CD4-positive, CD25-positive, alpha-beta regulatory T cell (primary cell): ENCODE measurements at places on chromosomes 2 and 18. TPM values are rescaled to one million over a fixed set of nuclear protein-coding genes. Genes with fewer than 3 reads are reported as not detected.

GRCh38 chr2:240389302-240389805, 46.1 kb upstream of the GPC1 start:
- H3K36me3 ChIP-seq: no peaks in the 10 kb centered on the region
- no peak for DNase-seq
- H3K4me3 ChIP-seq: no peak overlapping the region
- no peaks in the 10 kb centered on the region for H3K27me3 ChIP-seq
- H3K27ac ChIP-seq: no peak overlapping the region
- H3K4me1 ChIP-seq: no peaks in the 10 kb centered on the region

- H3K4me1 ChIP-seq: peaks cover 5% of the 10 kb centered on the region
- DNase-seq: no peak
- H3K36me3 ChIP-seq: no peaks in the 10 kb centered on the region
- no peaks in the 10 kb centered on the region for H3K27me3 ChIP-seq
- H3K4me3 ChIP-seq: no peak overlapping the region
- no peak overlapping the region for H3K27ac ChIP-seq
Measured at GRCh38 chr2:126778561-126779501, 119.9 kb upstream of the TEX51 start.

- H3K36me3 ChIP-seq: peaks cover 2% of the 10 kb centered on the region
- peak overlapping the region; percentile 90 for H3K4me3 ChIP-seq
- peak overlapping the region; percentile 96 for H3K27ac ChIP-seq
- H3K4me1 ChIP-seq: peaks cover 19% of the 10 kb centered on the region
Measured at GRCh38 chr18:63422864-63423304, 608 bp upstream of the VPS4B start.

- no peak for DNase-seq
- no peaks in the 10 kb centered on the region for H3K27me3 ChIP-seq
- no peaks in the 10 kb centered on the region for H3K4me1 ChIP-seq
- no peaks in the 10 kb centered on the region for H3K36me3 ChIP-seq
- H3K27ac ChIP-seq: no peak overlapping the region
- H3K4me3 ChIP-seq: no peak overlapping the region
Measured at GRCh38 chr18:39345321-39345720, 1779.7 kb upstream of the CELF4 start.

DNA sequence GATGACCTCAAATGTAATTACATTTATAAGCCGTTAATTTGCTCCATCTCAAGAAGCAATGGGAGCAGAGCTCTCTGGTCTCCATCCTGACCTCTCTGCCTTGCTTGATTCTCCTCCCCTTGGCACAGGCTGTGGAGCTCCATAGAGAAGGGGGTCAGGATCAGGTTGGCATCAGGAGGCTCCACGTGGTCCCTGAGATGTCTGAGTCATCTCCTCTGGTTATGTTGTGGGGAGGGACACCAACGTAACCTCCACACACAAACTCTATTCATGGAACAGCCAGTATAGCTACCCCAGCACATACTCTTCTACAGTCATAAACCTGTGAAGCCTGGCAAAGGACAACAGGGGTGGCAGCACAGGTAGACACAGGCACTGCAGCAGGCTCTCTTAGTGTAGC, 29.0 kb downstream of the TRABD2A start:
- DNase-seq: no peak
- H3K27ac ChIP-seq: no peak overlapping the region
- no peaks in the 10 kb centered on the region for H3K36me3 ChIP-seq
- H3K4me1 ChIP-seq: peaks cover 72% of the 10 kb centered on the region
- no peak overlapping the region for H3K4me3 ChIP-seq

DNA sequence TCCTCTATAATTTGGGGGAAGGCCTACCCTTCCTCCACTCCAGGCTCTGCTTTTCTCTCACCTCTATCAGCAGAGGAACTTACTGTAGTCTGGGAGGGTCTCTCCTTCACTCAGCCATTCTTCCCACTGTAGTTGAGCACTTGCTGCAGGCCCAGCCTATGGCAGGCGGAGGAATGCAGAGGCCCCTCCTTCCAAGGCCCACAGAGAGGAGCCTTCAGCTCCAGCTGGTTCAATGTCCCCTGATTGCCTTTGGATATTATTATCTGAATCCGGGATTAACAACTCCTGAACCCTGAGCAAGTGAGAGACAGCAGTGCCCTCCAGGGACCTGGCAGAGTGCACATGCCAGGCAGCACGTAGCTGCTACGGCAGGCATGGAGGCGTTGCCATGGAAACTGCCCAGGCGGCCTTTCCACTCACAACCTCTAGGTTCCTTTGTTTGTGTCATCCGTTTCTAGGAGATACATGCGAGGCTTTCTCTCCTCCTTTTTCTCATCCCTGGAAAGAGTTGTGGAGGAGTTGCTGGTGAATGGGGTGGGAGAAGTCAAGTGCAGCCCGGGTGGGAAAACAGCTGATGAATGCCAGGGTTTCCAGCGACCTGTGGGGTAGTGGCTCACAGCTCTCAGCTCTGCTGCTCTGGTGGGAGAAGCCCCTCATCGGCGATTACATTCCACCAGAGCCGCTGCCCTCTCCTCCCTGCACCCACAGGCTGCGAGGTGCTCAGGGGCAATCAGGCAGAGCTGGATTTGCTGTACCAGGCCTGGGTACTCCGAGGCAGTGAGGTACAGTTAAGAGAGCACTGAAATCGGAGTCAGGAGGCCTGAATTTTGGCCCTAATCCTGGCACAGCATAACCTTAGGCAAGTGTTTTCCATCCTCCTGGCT, 55.3 kb upstream of the HK2 start:
- DNase-seq: no peak
- no peaks in the 10 kb centered on the region for H3K27me3 ChIP-seq
- H3K27ac ChIP-seq: no peak overlapping the region
- no peak overlapping the region for H3K4me3 ChIP-seq

GRCh38 chr18:51346404-51346803, 148.9 kb upstream of the MEX3C start:
- DNase-seq: no peak
- H3K4me1 ChIP-seq: no peaks in the 10 kb centered on the region
- peaks cover 3% of the 10 kb centered on the region for H3K27me3 ChIP-seq
- H3K36me3 ChIP-seq: no peaks in the 10 kb centered on the region
- no peak overlapping the region for H3K27ac ChIP-seq
- H3K4me3 ChIP-seq: no peak overlapping the region

GRCh38 chr2:120879431-120880295, 144.0 kb downstream of the GLI2 start:
- no peaks in the 10 kb centered on the region for H3K36me3 ChIP-seq
- no peak overlapping the region for H3K4me3 ChIP-seq
- H3K27me3 ChIP-seq: no peaks in the 10 kb centered on the region
- DNase-seq: no peak

GRCh38 chr2:3876685-3877084, 173.3 kb downstream of the DCDC2C start:
- H3K27me3 ChIP-seq: no peaks in the 10 kb centered on the region
- no peak overlapping the region for H3K27ac ChIP-seq
- H3K4me1 ChIP-seq: no peaks in the 10 kb centered on the region

CHST9 gene
- not detected for total RNA-seq

DNA sequence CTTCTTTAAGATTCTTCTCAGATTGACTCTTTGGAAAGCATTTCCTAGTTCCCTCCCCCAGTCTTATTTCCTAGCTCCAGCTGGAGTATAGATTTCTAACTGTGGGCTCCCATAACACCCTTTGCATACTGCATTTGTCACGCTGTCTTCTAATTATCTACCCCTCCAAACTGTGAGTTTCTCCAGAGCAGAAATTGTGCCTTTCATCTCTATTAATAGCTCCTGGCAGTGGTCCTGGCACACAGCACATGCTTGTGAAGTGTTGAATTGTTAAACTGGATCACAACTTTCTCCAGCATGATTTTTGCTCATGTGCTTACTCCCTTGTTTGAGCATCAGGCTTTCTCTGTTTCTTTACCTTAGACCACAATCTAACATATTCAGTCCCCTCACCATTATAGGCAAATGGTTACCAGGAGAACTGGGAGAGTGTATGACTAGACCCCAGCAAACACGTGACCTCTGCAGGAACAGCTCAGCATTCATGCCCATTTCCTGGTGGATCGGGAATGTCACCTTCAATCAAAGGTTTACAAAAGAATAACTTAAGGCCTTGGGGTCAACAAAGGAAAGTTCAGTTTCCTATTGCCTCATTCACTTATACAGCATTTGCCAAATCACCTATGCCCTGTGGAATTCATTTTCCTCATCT, 175.7 kb upstream of the TANK start:
- no peak overlapping the region for H3K4me3 ChIP-seq

NT5C1B gene
- not detected for total RNA-seq
